ENCODE measurements at places on chromosomes 7 and 10. TPM values are rescaled to one million over a fixed set of nuclear protein-coding genes. Genes with fewer than 3 reads are reported as not detected.
A peak's percentile ranks its signal among the peaks of the same experiment; 100 is the strongest.

- DNase-seq, result no peak
Measured at GRCh38 chr7:29413626-29414136, 150.0 kb upstream of the PRR15 start.

- DNase-seq, result peak; percentile 2
Measured at GRCh38 chr7:98470485-98471240, 69.8 kb upstream of the BAIAP2L1 start.

DNA sequence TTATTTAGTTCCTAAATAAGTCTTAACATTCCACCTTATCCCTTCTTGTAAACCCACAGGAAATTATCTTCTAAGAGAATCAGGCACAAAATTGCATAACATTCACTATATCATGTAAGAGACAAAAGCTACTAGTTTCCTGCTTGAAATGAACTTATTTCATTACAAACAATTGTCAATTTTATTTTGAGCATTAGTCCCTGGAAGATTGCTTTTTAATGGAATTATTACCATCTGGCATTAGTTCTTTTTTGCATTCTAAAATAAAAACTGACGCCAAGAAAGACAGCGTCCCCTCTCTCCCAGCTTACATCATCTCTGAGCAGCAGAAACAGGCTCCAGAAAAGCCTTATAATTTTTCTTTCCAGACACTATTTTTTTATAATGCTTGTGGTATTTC, 121.8 kb downstream of the NOC3L start:
- no peak for DNase-seq

GRCh38 chr7:71403202-71403946, 271.4 kb downstream of the GALNT17 start:
- DNase-seq, result no peak

The H2BK1 gene
- 3.1 TPM for total RNA-seq

DNA sequence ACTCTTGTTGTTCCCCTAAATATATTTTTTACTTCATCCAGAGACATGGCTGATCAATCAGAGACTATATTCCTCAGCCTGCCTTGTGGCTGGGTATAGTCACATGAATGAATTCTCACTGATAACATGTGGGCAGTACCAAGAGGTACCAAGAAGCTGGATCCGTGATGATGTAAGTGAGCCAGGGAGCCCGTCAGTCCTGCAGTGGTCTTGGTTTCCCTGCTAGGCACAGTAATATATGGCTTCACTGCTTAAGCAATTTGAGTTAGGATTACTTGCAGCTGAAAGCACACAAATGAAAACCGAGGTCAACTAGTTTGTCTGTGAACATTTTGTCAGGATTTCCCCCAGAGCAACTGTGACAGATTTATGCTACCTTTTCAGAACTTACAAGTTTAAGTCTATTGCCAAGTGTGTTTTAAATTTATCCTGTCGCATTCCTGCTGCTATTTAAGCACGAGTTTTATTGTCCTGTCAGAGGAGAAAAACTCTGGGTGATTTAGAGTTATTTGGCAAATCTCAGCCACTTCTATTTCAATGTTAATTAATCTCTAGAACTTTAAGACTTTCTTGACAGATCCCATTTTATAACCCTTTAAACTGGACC, 381.8 kb downstream of the PHF14 start:
- DNase-seq, result no peak

All from T-cell (primary cell).